ENCODE measurements at places on chromosomes 6 and 20.

DNA sequence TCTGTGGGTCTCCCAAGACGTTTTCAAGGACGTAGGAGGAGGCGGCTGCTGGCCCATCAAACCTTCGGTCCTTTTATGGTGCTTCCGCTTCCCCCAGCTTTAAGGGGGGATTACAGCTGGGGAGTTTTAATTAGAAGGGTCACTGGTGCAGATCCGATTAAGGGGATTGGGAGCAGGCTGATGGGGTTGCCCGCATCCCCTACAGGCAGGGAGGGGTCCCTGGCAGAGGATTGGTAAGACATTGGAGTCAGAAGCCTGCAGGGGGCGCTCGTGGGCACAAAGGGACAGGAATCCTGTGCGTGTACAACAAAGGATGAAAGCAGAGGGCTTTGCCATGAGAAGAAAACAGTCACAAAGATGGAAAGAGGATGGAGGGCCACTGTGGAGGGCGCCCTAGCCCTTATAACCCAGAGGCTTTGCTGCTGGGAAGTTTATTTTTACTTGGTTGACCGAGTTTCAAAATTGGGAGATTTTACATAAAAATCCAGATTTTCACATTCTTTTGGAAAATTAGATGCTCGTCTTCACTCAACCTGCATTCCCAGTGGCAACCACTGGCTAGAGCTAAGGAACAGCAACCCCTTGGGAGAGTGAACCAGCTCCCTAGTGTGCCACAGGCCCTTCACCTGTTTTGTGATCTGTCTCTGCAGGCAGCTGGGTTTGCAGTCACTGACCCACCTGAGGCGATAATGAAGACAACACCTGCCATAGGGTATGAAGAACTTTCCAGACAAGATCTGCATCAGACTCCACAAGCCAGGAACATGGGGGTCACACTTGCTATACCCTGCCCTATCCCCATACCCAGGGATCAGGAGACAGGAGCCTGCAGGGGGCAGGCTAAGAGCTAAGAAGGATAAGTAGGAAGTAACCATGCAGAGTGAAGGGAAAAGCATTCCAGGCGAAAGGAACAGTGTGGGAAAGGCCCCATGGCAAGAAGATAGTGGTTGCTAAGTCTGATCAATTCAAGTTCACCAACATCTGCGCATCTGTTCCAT lies 97.7 kb downstream of the KCNB1 start:
- DNase-seq = peak; percentile 46

GRCh38 chr6:88086792-88087191 lies 39.2 kb downstream of the SPACA1 start:
- DNase-seq = no peak

- DNase-seq = peak; percentile 64
These were observed 14.3 kb upstream of the TAGAP start for GRCh38 chr6:159059141-159059540.

- no peak for DNase-seq
These were observed 12.4 kb downstream of the PKIG start for GRCh38 chr20:44594730-44595129.

GRCh38 chr6:4323322-4323721 lies 187.9 kb upstream of the ECI2 start:
- no peak for DNase-seq

DNA sequence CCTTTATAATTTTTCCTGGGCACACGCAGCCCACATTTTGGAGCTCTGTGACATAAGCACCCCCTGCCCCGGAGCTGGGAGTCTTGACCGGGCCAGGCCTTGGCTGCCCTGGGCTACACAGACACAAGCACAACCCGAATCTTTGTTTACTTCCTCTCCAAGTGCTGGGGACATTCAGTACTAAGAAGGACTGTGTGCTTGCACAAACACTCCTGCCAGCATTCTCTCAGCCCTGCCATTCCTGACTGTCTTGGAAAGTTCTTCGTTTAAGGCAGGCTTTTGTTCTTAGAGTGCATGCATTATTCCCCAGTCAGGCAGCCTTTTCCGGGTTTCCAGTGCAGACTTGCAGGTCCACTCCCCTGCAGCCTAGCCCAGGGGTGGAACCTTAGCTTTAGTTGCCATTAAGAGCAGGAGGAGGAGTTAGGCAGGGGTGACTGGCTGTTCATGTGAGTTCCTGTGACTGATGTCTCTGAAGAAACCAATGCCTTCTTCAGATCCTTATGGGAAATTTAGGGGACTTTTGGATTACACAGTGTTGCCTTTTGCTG lies 28.6 kb downstream of the FOXO3 start:
- DNase-seq = no peak

DNA sequence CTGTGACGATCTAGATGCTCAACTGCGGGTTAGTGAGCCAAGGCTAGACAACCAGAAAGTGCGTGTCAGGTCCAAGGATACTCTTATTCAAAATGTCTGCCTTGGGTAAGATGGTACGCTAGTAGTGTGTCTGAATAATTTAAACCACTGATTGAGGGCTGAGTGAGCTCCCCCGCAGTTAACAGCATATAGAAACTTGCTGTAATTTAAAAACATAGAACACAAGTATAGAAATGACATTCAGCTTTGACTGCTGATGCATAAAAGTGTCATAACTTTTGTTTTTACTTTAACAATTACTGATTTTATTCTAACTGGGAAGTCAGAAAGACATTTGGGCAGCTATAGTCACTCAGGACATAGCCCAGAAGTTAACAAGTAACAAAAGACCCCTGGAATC lies 45.6 kb upstream of the SLC22A1 start:
- DNase-seq = no peak

- no peak for DNase-seq
These were observed 90.2 kb downstream of the DST start for GRCh38 chr6:56552187-56553130.

- no peak for DNase-seq
These were observed 336.4 kb upstream of the BTBD3 start for GRCh38 chr20:11581271-11581670.

DNA sequence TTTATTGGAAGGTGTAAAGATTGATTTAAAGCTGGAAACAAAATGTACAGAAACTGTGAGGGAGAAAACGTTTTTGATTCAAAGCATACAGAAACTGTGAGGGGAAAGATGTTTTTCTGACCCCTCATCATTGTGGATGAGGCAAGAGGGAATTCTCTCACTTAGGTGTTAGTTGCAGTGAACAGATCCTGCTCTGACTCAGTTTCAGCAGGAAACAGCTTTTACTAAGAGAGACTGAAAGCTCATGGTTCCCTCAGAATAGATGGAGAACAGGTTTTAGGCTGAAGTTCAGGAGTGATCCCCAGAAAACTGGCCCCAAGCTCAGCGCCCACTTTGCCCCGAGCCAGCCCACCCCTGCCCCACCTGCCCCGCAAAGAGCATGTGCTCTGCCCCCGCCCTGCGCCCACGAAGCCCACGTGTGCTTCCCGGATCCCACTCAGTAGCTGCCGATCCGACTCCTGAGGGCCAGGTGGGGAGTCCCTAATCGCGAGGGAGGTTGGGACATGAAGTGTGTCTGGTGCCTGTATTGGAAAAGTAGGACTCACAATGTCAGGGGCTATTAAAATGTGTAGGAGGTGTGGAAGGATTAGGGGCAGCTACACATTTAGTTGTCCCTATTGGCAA lies 41.2 kb downstream of the DUSP22 start:
- DNase-seq = no peak

- no peak for DNase-seq
These were observed 70.4 kb downstream of the PFDN4 start for GRCh38 chr20:54278262-54278661.

DNA sequence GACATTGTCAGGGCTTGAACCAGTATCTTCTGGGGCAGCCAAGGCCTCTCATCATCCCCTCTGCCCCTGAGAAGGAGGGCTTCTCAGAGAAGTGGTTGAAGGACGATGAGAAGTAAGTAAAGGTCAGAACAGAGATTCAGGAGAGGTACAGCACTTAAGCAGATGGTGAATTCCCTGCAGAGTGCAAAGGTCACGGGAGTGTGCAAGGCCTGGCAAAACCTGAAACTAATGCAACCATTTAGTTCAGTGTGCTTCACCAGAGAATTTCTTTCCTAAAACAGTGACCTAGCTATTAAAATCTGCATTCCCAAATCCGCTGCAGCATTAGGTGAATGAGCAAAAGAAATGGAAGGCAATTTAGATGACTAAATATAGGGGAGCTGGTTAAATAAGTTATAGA lies 58.4 kb downstream of the TRERF1 start:
- DNase-seq = no peak

DNA sequence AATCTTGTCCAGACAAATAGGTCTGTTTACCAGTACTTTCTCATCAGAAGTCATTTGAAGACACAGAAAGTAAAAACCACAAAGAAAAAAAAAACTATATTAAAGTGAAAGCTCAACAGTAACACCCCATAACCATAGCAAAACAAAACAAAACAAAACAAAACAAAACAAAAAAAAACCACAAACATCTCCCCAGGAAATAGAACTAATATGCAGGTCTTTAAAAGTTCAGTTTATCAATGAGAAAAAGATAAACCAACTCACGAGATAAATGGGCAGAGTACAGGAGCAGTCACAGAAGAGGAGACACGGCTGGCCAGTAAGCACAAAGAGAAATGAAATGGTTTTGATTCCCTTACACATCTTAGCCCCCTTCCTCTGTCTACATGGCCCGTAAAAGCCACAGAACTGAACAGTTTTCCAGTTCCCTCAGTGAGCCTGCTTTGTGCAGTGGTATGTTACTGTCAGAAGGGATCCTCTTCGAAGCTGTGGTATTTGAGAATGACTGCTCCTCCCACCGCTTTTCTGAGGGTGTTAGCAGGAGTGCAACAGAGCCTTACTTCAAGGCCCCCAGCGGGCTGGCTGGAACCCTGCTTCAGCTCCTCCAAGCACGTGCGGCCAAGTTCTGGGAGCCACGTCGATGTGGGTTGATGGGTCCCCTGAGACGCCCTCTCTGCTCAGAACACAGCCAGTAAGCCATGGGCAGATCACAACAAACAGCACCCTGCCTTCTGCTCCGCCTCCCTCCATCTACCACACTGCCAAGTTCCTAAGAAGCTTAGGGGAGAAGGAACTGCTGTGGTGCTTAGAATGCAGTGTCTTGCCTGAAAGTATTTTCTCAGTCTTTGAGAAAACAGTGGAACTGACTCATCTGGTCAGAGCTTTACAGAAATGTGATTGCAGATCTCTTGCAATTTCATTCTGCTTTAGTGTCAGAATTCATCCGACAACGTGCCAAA lies 14.0 kb downstream of the UST start:
- peak; percentile 59 for DNase-seq

- DNase-seq = no peak
These were observed 14.3 kb upstream of the GGTLC1 start for GRCh38 chr20:24002896-24003295.

DNA sequence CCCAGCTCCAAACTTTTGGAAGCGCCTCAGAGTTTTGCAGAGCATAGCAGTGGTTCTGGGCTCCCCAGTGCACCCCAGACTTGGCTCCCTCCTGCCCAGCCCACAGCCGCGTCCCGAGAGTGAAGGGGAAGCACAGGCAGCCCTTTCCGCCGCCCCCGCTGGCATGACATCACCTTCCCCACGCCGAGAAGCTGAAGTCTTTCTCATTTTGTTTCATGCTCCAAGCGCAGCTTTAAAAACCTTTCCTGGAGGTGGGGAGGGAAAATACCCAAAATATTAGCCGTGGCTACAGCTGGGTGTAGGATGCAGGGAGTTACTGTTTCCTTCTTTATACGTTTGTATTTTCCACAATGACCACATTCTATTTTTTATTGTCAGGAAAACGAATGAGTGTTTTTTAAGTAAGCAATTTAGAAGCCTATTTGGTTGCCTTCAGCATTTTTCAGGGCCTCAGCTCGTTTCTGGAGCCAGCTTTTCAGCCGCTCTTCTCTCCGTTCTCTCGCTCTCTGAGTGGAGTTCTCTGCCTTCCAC lies 72.9 kb downstream of the SNX5 start:
- DNase-seq = peak; percentile 4

DNA sequence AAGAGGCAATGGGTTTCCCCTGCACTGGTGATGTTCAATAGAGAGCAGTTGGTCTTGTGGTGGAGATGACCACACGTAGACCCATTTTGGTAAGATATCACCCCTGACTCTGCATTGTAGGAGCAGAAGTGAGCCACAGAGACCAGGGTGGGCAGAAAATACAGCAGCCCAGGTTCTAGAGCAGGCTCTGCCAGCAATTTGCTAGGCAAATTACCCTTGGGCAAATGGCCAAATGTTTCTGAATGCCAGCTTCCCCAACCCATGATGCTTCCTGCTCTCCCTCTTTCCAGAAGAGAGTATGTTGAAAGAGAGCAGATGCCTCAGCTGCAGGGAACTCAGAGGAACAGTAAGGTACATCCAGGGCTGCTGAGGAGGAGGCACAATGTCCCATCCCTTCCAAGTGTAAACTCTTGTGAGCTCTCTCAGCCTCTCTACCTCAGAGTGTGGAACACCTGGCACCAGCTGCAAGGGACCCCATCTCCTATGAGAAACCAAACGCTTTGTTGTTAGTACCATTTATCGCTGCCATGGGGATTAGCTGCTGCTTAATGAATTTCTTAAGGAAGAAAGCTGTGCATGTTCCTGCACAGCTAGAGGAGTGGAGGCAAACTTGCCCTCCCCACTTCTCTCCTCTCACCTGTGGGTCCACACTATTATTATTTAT lies 317.5 kb upstream of the MOCS1 start:
- no peak for DNase-seq

DNA sequence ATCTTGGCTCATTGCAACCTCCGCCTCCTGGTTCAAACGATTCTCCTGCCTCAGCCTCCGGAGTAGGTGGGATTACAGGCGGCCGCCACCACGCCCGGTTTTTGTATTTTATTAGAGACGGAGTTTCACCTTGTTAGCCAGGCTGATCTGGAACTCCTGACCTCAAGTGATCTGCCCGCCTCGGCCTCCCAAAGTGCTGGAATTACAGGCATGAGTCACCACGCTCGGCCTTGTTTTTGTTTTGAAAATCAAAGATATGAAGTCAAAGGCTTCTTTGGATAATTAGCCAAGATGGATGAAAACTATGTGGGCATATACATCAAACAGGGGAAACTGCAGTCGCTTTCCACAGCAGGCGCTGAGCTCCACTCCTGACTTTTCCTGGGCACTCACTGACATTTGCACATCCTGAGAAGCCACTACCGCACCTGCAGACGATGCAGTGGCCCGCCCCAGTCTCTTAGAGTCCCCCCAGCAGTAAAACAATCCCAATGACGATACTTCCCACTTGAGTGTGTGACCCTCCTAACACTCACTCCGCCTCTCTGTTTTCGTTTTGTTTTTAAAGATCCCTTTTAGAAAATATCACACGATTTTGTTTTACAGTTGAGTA lies 44.1 kb downstream of the GJA1 start:
- DNase-seq = no peak

GRCh38 chr20:44011251-44011940 lies 96.7 kb downstream of the TOX2 start:
- no peak for DNase-seq

- DNase-seq = no peak
These were observed 10.8 kb downstream of the TENT5A start for GRCh38 chr6:81741689-81742088.

GRCh38 chr20:16477632-16478031 lies 95.6 kb downstream of the KIF16B start:
- no peak for DNase-seq

DNA sequence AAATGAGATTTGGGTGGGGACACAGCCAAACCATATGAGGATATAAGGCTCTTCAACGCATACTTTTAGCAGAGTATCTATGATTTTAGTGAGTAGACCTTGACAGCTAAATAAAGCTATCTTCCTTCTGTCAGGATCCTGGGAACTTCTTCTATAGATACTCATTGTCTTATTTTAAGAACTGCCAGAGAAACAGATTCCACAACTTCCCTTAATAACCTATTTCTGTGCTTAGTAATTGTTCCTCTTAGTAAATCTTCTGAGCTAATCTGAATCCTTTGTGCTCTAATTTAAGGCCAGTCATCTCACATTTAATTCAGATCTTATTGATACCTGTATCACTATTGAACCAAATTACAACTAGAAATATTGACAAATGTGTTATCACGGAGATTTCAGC lies 64.0 kb upstream of the CEP85L start:
- DNase-seq = no peak

GRCh38 chr6:145017516-145017915 lies 717.8 kb downstream of the EPM2A start:
- DNase-seq = no peak
